CD8-positive, alpha-beta memory T cell (primary cell): ENCODE measurements at places on chromosomes 3 and 15. TPM values are rescaled to one million over a fixed set of nuclear protein-coding genes. Genes with fewer than 3 reads are reported as not detected.
A peak's percentile ranks its signal among the peaks of the same experiment; 100 is the strongest.

GCNT3 gene
- not detected for polyA plus RNA-seq

TUSC2 gene
- 52.9 TPM for polyA plus RNA-seq

NPAP1 gene
- not detected for polyA plus RNA-seq

KLHL40 gene
- polyA plus RNA-seq = not detected

LRRC2 gene
- polyA plus RNA-seq = not detected

FBXO40 gene
- not detected for polyA plus RNA-seq

LSMEM2 gene
- not detected for polyA plus RNA-seq

SOX14 gene
- not detected for polyA plus RNA-seq

TXNRD3 gene
- polyA plus RNA-seq = 1.3 TPM

GCHFR gene
- 114 TPM for polyA plus RNA-seq

GOLGA6D gene
- not detected for polyA plus RNA-seq

CELSR3 gene
- 0.41 TPM for polyA plus RNA-seq

CLCN2 gene
- 0.54 TPM for polyA plus RNA-seq

GRCh38 chr15:89912145-89912673 lies 543 bp downstream of the ARPIN start:
- no peak for DNase-seq

- DNase-seq = no peak
These were observed 4.9 kb upstream of the FAM131A start for GRCh38 chr3:184332370-184333090.

DNA sequence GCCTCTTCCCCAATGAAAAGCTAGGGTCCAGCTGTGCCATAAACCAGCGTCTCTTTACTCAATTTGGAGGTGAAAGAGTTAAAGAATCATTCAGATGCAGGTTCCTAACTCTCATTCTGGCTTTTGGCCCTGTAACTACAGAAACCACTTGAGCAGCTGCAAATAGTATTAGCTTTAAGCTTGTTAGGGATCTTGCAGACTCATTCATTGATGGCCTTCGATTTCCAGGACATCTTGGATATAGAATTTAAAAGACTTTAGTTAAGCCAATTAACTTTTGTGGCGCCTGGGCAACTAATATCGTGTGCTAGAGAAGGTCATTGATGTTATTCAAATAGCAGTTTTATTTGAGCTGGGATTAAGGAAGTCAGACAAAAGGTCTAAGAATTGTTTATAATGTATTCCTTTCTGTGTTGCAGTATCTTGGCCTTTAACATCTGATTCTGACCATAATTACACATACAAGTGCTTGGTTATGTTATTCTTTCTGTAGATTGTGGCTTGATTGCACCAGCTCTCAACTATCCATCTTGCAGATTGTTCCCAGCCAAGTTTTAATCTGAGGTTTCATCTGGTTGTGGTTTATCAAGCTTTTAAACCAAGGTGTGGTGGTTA lies 185.3 kb downstream of the CACNA2D3 start:
- no peak for DNase-seq

GRCh38 chr3:49867871-49868321 lies 1.8 kb downstream of the CAMKV start:
- DNase-seq = no peak

DNA sequence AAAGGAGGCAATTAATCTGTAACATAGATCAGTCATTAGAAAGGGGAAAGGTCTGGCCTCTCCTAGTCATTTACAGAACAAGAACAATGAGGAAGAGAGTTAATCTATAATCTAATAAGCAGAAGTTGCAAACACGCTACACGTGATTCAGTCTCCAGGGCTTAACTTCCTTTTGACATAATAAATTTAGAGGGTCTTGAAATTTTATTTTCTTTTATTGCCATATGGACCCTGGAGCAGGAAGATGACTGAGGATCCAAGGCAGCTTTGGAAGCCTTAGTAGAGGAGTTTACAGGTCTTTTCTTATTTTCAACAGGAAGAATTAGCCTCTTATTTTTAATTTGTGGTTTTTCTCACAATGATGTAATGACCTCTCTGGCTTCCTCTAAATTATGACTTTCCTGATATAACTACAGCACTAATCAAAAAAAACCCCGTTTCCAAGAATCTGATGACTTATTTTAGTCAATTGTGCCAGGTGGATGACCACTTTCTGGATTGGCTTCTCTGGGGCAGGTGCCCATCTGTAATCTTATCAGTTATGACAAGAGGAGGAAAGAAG lies 32.2 kb downstream of the ADGRG7 start:
- DNase-seq = no peak

DNA sequence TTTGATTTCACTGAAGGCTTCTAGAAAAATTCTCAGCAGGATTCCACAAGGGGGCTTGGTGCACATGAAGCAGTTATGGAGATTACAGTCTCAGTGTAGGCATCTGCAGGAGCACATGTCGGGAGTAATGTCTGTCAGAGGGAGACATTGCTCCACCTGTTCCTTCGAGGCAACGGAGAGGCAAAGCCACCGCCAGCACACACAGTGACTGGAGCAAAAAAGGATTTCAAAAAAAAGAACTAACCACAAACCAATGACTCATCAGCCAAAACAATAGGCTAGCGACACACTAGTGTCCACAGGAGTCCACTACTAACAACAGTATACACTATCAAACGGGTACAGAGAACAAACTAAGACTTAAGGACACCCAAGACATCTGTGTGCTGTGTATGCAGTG lies 68.9 kb downstream of the NPTN start:
- DNase-seq = no peak

GRCh38 chr3:100913870-100914648 lies 79.2 kb downstream of the ABI3BP start:
- DNase-seq = no peak

- no peak for DNase-seq
These were observed 191.6 kb upstream of the MRPL3 start for GRCh38 chr3:131694376-131694775.

DNA sequence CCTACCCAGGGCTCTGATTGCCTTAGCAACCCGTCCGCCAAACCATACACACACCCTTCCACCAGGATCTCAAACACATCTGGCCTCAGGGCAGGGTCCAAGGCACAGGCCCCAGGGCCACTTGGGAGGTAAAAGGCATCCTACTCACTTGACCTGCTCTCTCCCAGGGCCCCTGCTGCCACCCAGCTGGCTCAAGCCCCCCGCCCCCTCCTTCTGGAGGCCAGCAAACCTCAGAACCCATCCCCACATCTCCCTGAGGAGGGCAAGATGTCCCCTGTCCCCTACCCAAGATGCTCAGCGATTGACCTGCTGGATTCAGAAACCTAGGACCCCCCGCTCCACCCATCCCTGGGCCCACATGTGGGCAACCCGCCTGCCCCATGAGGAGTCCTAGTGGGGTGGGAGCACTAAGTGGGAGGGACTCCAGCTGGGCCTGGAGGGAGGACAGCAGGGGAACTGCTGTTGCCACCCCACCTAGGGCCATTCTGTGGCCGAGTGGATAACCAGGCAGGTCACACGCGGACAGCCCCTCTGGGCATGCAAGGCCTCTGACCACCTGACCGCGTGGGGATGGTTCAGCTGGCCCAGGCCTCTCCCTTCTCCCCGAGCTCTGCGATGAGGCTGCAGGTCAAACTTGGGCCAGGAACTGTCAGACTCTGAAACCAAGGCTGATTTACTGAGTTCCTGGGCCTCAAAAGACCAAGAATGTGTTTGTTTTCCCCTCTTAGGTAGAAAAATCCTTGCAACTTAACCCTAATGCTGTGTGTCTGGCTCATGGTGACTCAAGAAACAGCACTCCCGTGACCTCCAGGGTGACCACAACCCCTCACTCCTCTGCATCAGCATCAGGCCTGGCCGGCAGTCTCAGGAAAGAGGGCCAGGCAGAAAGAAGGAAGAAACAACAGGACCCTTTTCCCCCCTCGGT lies 4.2 kb downstream of the MFGE8 start:
- DNase-seq = no peak

DNA sequence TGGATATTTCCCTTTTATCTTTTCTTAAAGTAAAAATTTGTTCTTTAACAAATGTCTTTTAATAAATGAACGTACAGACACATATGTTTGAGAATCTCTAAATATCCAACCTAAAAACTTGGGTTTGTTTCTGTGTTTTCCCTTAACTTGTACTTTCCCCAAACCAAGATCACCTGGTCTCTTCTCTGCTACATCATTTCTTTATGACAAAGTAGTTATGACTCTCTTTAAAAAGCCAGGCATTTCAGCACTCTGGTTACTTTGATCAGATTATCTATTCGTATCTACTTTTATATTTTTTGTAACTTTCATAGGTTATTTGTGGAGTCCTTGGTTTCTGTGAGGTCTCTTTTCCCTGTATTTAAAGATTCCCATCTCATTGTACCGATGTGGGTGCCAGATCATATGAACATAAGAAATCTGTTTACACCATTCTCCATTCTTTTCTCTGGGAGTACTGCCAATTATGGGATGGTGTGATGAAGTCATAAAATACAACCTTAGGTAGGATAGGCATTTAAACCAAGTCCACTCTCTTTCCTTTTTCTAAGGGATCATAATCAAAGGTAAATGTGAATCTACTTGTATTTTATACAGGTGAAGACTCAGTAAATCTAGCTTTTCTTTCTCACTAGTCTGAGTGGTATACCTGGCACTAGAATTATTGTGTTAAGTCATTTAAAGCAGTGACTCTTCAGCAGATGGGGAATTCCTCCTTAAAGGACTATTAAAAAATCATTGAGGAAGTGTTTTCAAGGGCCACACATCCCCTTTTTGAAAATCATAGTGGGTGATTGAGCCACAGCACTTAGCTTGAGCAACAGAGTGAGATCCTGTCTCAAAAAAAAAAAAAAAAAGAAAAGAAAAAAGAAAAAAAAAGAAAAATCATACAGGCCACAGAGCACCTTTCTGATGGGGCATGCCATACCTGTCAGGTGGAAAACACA lies 12.4 kb upstream of the NFKBIZ start:
- no peak for DNase-seq

DNA sequence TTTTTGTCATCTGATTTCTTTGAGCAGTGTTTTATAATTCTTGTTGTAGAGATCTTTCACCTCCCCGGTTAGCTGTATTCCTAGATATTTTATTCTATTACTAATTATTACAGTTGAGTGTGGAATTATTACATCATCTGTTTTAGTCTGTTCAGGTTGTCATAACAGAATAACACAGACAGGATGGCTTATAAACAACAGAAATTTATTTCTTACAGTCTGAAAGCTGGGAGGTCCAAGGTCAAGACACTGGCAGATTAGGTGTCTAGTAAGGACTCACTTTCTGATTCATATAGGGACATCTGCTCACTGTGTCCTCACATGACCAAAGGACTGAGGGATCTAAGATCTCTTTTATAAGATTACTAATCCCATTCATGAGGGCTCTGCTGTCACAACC lies 121.3 kb upstream of the THBS1 start:
- no peak for DNase-seq

DNA sequence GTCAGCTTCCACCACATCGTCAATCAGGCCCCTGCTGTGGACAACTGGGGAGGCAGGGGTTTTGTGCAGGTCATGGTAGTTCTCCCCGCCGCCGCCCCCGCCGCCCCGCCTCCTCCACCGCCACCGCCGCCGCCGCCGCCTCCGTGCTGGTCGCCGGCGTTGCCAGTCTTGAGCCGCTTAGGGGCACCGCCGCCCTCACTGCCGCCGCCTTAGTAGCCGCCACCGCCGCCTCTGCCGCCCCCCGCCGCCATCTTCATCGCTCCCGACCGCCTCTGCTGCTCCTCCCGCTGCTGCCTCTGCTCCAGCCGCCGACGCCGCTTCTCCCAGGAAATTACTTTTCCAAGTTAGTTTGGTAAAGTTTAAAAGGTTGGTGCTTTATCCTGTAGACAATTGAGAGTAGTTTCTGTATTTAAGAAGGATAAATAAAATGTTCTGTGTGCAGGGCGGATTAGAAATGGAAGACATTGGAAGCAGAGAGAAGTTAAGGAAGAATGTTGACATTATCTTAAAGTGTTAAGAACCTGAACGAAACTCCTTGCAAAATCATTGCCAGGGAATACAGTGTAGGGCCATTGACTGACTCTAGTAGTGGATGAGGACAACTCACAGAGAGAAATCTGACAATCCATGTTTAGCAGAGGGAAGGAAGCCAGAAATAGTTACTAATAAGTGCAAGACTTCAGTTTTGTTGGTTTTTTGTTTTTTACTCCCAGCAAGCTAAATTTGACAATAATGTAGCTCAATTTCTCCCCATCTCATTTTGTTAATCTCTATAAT lies 53.0 kb upstream of the GOLGA8A start:
- DNase-seq = no peak

GRCh38 chr3:167740961-167741587 lies 5.6 kb downstream of the SERPINI1 start:
- no peak for DNase-seq

DNA sequence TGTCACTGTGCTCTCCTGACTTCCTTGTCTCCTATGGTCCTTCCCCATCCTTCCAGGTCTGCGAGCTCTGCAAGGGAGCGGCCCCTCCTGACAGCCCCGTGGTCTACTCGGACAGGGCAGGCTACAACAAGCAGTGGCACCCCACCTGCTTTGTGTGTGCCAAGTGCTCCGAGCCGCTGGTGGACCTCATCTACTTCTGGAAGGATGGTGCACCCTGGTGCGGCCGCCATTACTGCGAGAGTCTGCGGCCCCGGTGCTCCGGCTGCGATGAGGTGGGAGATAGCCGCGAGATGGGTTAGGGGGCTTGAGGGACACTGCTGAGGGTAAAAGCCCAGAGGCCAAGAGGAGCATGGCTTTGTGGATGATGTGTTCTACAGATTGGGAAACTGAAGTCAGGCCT lies 63.8 kb downstream of the LMCD1 start:
- no peak for DNase-seq

- no peak for DNase-seq
These were observed 78.4 kb downstream of the PLSCR2 start for GRCh38 chr3:146390957-146391356.

GRCh38 chr15:87877114-87877810 lies 379.3 kb downstream of the NTRK3 start:
- no peak for DNase-seq

DNA sequence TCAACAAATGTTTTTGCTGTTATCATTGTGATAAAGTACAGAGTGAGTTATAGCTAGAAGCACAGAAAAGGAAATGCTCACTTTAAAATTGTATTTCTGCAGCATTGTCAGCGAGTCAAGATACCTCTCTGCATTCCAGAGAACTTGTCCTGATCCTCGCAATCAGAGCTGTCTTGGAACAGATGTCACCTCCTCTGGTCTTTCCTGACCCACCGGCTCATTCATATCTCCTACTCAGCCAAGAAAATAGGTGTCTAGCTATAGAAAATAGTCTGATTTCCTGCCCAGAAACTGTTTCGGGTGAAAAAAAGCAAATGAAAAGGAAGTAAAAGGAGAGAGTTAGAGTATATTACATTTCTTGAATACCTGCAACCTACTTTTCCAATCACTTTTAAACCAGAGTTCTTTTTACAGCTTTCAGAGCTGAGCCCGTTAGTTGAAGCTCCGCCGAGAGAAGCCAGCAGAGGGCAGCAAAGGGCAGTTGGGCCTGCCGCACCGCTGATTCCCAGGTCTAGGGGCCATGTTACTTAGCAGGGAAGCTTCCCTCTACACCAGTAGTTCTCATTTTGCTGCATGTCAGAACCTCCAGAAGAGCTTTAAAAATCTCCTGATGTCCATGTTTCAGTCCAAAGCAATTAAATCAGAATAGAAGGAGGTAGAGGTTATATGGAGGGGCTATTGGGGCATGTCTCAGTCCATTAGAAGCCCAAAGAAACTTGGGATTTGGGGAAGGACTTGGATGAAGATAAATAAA lies 185.7 kb upstream of the THRB start:
- DNase-seq = peak; percentile 47
